ENCODE measurements at places on chromosomes 2 and 18.

DNA sequence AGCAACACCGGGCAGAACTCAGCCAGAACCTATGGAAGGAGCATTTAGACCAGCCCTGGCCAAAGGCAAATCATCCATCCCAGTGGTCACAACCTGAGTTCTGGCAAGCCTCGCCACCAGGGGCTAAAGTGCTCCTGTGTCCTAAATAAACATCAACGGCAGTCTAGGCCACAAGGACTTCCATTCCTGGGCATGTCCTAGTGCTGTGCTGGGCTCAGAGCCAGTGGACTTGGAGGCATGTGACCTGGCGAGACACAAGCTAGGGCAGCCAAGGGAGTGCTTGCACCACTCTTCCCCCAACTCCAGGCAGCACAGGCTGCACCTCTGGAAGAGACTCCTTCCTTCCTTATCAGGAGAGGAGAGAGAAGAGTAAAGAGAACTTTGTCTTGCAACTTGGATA, 69.0 kb downstream of the ST6GAL2 start:
- no peak for DNase-seq

DNA sequence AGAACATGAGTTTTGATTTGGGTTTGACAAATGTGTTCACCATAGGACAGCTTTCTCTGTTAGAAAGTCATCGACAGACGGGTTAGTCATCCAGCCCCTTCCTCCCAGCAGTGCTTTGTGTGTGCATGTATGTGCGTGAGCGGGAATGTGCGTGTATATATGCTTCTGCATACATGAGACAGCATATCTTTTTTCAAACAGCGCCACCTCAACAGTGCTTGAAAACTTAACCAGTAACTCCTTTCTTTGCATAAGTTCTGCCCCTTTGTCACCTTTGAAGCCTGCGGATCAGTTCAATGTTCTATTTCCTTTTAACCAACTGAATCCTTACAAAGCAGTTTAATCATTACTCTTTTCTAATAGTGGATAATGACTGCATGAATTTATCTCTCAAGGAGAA, 351.4 kb downstream of the LPIN1 start:
- no peak for DNase-seq

GRCh38 chr2:232977438-232977971, 35.6 kb downstream of the NGEF start:
- no peak for DNase-seq

GRCh38 chr18:72866442-72866900, 1.3 kb downstream of the NETO1 start:
- no peak for DNase-seq

DNA sequence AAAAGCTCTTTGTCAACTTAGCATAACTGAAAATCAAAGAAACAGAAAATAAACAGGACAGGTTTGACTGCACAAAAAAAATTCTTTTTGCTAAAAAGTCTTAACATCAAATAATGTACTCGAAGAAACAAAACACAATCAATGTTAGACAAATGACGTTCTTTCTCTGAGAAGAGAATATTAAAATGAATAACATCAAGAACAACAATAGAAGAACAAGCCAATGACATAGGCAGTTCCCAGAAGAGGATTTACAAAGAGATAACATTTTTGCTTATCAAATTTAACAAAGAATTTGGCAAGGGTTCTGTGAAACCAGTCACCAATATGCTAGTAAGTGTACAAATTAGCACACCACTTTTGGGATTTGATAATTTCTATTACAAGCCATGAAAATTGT, 5.8 kb downstream of the GPR55 start:
- no peak for DNase-seq

- no peak for DNase-seq
These were observed 142.2 kb downstream of the RAPGEF4 start for GRCh38 chr2:172877826-172878225.

DNA sequence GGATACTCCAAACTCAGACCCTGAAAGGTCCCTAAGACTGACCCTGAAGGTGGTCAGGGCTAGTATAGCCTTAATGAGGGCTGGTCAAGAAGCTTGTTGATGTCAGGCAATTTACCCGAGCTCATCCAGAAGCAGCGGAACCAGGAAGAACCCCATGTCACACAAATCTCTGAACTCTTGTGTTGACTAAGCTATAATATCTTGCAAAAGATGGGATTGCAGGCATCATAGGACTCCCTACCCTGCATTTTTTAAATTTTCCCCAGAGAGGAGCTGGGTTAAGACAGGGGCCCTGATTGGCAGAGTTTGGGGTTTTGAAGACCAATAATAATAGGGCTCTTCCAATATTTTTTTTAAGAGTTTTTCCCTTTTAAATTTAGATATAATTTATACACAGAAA, 2.0 kb upstream of the PLEKHB2 start:
- no peak for DNase-seq

DNA sequence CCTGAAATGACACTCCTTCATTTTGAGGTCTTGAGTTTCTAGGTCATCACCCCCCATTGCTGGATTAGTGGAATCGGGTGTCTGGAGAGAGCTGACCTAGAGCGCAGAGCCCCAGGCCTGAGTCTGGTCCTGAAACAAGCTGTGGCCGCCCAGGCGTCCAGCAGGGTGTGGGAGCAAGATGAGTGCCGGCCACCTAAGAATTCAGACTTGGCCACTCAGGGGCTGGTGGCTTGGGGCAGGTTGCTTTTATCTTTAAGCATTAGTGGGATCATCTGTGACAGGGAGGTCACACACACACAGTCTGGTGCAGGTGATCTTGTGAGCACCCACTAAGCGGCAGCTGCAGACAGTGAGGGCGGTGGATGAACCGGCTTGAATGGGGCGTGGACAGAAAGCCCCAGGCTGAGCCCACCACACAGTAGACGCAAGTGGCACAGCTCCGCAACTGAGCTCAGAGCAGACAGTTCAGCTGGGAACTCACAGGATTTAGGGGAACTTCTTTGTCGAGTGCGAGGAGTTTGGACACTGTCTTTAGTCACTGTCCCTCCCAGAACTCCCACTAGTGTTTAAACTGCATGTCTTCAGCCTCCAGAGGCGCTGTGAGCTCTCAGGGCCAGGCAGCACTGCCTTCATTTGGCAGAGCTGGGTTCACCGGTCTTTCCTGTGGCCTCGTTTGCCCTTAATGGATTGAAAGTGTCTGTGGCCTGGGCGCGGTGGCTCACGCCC, 21.5 kb downstream of the ITGB1BP1 start:
- DNase-seq = no peak

DNA sequence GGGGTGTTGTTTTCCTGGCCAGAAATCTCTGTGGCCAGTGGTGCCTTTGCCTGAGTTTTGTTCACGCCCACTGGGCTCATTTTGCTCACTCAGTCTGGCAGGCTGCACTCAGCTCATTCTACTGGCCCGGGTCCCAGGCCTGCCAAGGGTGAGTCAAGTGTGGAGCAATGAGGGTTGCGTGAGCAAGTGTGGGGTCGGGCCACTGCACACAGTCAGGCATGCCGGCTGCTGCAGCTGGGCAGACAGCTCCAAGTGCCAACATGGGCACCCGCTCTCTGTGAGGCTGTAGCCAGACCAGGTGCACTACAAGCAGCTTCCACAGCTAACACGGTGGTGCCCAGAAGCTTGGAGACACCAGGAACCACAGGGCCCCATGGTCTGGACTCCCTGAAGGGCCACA, 801.1 kb upstream of the RAB6C start:
- DNase-seq = no peak

DNA sequence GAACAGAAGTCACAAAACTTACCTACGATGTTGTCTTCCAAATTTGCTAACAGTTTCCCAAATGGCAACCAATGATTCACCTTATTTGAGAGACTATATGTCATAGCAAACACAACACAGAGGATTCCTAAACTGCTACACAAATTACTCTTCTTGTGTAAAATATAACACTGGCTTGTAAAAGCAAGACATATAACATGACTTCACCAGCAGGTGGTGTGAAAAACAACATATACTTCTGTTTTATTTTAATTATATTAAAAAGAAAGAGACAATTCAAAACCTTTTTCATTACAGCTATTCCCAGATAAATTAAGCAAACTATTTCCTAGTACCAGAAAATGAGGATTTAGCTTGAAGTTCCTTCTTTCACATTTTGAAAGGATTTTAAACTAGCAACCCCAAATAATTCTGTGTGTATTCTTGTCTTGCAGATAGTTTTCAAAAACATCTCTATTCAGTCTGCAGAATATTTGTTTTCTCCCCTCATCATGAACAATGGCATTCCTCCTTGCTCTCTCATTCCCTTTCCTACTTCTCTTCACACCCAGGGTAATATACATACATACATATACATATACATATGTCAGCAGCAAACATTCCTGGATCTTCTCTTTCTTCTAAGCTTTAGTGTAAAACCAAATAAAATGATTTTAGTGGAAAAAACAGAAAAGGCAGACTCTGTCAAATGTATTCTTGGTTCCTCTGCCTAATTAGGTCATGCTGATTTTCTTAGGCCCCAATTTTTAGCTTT, 62.1 kb downstream of the SCN3A start:
- DNase-seq = no peak

GRCh38 chr2:46350029-46350689, 53.0 kb downstream of the EPAS1 start:
- DNase-seq = no peak

- no peak for DNase-seq
These were observed 118.1 kb downstream of the PRPF40A start for GRCh38 chr2:152598975-152599759.

DNA sequence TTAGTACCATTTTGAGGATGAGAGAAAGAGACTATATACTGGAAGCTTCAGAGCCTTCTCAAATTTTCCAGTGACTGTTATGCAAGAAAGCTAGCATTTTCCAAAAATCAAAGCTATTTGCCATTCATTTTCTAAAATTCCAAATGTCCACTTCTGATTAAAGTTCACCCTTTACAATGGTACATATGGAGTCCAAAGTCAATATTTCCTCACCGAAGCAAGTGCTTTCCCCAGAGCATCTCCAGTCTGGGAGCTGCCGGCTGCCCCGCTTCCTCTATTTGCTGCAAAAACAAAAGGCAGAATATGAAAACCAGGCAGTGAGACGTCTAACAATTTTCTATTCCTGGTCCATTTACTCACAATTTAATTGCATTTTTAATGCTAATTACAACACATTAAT, 302.0 kb upstream of the CCDC68 start:
- DNase-seq = no peak

- no peak for DNase-seq
These were observed 143.0 kb downstream of the TPO start for GRCh38 chr2:1556286-1556685.

DNA sequence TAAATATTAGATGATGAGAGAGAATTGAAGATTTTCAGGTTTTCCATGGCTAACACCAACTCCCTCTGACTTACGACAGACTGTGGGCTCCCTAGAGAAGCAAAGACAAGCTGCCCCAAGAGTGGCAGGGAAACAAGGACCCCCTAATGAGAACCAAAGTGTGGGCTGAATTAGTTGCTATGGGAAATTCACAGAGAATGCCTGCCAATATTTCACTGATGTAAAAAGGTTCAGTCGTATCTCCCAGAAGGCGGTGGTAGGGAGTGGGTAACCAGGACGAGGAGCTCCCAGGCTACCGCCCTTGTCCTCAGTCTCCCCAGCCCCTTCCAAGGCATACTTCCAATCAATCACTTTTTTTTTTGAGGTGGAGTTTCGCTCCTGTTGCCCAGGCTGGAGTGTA, 113.6 kb downstream of the LAMA1 start:
- no peak for DNase-seq

- DNase-seq = peak; percentile 17
These were observed 815 bp downstream of the GMCL1 start for GRCh38 chr2:69830045-69830905.

- DNase-seq = no peak
These were observed 728 bp downstream of the NAPG start for GRCh38 chr18:10526561-10526949.

Measured in activated T-helper 1 cell treated with Interleukin-2 at 50 U/mL for 16 hours (primary cell).